ENCODE measurements at places on chromosomes 4 and X.
A peak's percentile ranks its signal among the peaks of the same experiment; 100 is the strongest.

DNA sequence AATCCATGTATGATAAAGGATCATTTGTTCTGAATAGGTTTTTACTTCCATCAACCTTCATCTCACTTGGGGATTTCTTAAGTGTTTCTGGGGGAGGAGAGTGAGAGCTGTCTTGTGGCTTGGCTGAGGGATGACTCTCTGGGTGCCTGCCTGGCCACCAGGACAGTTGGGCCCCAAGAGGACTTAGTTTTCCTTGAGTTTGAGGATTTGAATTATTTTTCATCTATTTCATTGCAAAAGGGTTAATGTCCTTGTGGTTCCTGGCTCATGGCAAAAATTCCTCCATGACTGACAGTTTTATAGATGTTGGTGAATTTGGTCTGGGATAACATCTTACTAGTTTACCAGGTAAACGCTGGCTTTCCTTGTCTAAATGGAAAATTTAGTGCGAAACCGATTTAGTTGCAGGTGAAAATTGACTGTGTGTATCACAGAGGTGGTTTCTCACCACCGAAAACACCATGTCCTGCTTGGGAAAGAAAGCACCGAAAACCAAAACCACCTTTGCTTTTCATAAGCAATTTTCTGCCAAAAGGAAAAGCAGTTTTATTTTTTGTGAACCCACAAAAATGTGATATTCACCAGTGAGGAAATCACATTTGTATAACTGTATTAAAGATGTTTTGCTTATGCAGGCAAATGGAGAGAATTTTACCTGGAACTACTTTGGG, 331.3 kb upstream of the SFRP2 start:
- no peak for DNase-seq

GRCh38 chr4:173522160-173522950, 7.7 kb downstream of the HAND2 start:
- peak; percentile 64 for DNase-seq

DNA sequence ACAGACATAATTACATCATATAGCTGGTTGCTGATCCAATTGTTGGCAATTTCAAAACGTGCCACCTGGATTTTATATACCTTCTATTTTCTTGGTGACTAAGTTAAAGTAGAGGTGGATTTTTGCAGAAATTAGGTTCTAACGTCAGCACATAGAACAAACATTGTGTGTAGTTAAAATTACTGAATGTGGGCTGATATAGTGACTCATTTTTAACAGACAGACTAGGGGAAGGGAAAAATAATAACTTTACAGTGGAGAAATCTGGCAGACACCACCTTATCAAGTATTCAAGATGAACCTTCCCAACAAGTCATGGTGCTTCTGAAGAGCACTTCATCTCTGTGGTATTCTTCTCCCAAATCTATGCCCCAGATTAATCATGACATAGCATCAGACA, 134.5 kb downstream of the UCHL1 start:
- no peak for DNase-seq

DNA sequence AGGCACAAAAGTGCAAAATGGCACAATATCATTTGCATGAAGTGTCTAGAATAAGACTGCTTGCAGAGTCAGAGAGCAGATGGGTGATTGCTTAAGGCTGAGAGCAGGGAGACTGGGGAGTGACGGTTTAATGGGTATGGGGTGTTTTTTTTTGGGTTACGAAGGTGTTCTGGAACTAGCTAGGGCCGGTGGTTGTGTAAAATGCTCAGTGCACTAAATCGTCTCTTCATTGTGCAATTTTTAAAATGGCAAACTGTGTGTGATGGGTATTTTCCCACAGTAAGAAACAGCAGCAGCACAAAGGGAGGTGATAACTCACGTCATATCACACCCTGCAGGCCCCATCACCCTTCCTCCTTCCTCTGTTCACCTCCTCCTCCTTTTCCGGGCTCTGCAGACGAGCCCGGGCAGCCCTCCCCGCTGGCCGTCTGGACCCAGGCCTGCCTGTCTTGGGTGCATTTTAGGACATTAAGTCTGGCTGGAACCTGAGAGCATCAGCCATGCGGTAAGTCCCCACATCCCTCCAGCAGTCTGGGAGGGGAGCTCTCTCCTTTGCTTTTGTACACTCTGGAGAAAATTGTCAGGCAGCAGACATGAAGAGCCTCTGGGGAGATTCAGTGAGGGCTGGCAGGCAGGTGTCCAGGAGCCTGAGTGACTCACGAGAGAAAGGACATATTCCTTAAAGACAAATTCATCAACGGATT, 42.7 kb downstream of the ASMT start:
- DNase-seq = no peak
